ENCODE measurements at places on chromosomes 6 and 20.

GRCh38 chr20:5353624-5354496 lies 37.1 kb upstream of the PROKR2 start:
- no peak for DNase-seq

GRCh38 chr6:41939176-41939847 lies 2.3 kb downstream of the CCND3 start:
- DNase-seq = no peak

DNA sequence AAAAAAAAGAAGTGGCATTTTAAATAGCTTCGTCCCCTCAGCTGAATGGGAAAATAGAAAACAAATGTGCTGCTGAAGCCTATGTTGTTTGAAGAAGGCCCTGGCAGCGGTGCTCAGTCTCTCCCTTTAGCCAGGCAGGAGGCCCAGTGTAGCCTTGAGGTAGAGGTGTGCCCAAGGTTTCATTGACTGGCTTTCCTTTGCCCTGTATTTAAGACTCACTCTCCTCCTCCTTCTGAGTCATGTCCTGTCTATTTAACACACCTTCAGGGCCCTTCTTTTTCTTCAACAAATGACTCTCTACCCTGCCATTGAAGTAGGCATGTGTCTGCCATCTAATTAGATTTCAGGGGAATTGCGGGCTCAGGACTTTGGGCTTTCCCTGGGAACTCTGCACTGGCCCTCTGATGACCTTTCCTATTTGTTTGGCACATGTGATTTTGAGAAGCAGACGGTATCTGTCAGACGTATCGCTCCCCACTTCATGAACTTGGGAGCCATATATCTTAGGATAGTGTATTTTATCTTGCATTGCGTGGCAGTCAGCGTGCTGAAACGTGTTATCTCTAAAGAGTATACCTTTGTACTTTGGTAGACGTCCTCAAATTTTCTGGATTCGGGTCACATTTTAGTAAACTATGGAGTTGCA lies 4.3 kb downstream of the TJAP1 start:
- no peak for DNase-seq

GRCh38 chr6:83073615-83074014 lies 6.1 kb downstream of the DOP1A start:
- no peak for DNase-seq

DNA sequence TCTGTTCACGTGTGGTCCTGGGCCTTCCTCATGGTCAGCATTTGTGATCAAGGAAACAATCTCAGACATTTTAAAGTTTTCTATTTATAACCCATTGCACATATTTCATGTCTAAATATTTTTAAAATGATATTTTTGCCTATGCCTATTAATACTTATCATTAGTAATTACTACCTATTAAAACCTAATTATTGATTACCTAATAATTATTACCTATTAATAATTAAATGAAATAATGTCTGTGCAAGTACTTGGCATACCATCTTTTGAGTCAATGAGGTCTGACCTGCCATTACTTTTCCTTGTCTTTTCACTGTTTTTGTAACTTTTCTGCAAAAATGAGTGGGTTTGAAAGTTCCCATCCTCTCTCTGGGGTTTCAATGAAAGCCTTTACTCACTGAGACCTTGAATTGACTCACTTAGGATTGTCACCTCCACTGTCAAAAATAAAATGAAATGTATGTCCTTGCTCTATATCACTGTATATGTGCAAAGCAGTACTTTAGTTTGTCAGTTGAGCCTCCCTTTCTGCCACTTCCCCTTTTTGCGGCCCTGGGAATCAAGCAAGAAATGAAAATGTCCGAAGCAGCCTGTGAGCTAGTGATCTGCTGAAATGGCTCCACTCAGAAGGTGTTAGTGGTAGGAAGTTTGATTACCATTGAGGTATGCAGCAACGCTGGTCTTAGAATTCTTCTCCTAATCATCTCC lies 87.8 kb downstream of the L3MBTL3 start:
- DNase-seq = no peak

- no peak for DNase-seq
Observed at GRCh38 chr6:122061855-122062254, 337.6 kb upstream of the HSF2 start.

GRCh38 chr6:17393892-17394631 lies 667 bp downstream of the CAP2 start:
- no peak for DNase-seq

GRCh38 chr6:659716-660581 lies 3.0 kb upstream of the HUS1B start:
- no peak for DNase-seq

GRCh38 chr6:142985281-142985680 lies 40.3 kb upstream of the HIVEP2 start:
- no peak for DNase-seq
